NCI-H226 (cell line): ENCODE measurements at places on chromosomes 7 and 10.
A peak's percentile ranks its signal among the peaks of the same experiment; 100 is the strongest.

- no peak for DNase-seq
These were observed 385.0 kb downstream of the NXPH1 start for GRCh38 chr7:8818406-8818805.

DNA sequence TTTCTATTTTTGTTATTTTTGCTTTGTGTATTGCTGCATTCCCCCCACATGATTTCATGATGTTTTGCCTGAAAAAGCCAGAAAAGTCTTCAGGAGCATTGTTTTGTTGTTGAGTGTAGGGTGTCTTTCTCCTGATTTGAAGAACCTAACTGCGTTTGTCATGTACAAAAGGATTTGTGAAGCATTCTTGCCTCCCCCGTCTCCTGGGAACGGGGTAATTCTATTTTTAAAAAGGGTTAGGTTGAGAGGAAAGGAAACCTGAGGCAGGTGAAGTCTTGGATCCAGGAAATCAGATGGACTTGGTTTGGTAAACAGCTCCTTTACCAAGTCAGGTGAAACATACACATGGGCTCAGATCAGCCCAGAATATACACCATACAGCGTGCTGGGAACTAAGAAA lies 26.0 kb upstream of the BTBD16 start:
- no peak for DNase-seq

- DNase-seq = no peak
These were observed 35.6 kb downstream of the PLAU start for GRCh38 chr10:73946253-73947145.

GRCh38 chr7:32539366-32539765 lies 44.1 kb downstream of the AVL9 start:
- DNase-seq = no peak

GRCh38 chr10:95792211-95792780 lies 36.3 kb downstream of the ENTPD1 start:
- DNase-seq = no peak

DNA sequence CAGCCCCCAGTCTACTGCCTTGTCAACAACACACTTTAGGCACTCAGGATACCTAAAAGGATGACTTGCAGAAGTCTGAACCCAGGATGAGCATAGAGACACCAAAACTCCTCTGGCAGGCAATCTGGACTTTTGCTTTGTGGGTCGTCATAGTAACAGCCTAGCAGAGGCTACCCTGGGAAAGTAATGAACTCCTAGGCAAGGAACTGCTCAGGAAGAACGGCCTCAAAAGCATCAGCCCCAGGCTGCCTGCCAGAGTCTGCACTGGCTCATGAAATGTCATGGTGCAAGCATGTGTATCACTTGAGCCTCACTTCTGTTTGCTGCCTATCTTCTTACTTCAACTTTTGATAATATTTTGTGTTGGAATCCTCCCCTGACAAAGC lies 715.1 kb downstream of the GRID1 start:
- no peak for DNase-seq

- DNase-seq = no peak
These were observed 200.6 kb downstream of the PTEN start for GRCh38 chr10:88063861-88064557.

DNA sequence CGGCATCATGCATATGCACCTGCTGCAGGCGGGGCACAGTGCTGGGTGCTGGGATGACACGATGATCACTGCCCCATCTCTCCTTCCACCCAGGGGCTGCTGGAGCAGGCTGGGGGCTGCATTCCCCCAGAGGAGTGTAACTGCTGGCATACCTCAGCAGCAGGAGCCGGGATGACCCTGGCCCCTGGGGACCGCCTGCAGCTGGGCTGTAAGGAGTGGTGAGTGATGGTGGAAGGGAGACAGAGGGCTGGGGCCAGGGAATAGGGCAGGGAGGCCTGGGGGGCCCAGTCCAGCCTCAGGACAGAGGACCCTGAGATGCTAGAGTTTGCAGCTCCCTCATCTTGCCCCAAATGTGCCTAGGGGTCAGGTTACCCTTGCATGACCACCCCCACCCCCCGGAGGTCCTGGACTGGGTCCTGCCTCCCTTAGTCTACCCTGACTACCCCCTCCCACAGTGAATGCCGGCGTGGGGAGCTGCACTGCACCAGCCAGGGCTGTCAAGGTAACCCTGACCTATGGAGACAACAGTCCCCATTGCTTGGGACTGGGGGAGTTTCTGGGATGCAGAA lies 14.5 kb upstream of the ZNF862 start:
- no peak for DNase-seq

- DNase-seq = no peak
These were observed 46.3 kb downstream of the LBX1 start for GRCh38 chr10:101182936-101183335.

DNA sequence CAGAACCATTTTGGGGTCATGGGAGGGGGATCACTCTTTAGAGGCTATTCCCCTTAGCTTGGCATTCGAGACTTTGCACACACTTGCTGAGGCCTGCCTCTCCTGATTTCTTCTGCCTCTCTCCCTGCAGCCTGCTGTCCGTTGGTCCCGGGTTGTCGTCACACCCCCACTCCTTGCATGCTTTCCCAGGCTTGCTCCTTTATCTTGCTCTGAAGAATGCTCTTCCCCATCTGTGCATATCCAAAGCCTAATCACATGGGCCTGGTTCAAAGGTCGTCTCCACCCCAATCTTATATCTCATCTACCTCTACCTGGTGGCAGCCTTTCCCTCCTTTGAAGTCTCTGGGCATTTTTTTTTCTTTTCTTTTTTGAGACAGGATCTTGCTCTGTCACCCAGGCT lies 24.3 kb upstream of the EMX2 start:
- DNase-seq = no peak

GRCh38 chr7:40551685-40552576 lies 417.1 kb downstream of the SUGCT start:
- DNase-seq = peak; percentile 91

DNA sequence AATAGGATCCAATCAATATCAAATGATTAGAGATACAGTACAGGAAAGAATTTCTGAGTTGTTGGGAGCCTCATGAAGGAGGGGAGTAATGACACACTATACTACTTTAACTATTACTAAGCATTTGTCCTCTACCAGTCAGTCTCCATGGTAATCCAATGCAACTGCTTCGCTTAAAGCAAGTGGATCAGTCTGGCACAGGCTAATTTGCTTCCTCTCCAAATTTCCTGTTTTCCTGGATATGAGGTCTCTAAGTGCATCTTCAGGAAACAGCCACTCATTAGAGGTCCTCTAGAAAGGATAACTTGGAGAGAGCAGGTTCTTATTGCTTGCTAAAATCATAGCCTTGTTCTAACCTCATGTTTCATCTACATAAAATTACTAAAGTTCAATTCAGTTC lies 8.4 kb upstream of the SEPTIN7 start:
- peak; percentile 26 for DNase-seq

GRCh38 chr7:45720989-45721388 lies 146.8 kb downstream of the ADCY1 start:
- DNase-seq = no peak

- peak; percentile 26 for DNase-seq
These were observed 119.5 kb downstream of the BAMBI start for GRCh38 chr10:28796606-28797512.

- no peak for DNase-seq
These were observed 65.9 kb downstream of the PRKCQ start for GRCh38 chr10:6514180-6514579.

DNA sequence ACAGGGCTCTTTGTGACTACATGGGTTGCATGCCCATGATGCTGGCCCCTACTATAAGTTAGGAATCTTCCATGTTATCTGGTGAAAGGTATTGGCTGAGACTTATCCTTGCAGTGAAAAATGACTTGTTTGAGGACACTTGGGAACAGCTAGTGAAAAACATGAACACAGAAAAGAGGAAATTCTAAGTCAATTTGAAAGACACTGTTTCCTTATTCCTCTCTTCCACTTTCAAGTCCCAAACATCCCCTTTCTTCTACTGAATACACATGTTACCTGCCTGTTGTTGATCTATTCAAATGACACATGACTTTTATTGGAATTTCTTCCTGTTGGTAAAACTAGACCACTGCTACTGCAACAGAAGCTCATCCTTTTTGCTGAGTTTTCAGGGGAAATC lies 29.5 kb upstream of the PRKCQ start:
- no peak for DNase-seq

- DNase-seq = no peak
These were observed 558.9 kb downstream of the SH2D4B start for GRCh38 chr10:81096558-81096957.

DNA sequence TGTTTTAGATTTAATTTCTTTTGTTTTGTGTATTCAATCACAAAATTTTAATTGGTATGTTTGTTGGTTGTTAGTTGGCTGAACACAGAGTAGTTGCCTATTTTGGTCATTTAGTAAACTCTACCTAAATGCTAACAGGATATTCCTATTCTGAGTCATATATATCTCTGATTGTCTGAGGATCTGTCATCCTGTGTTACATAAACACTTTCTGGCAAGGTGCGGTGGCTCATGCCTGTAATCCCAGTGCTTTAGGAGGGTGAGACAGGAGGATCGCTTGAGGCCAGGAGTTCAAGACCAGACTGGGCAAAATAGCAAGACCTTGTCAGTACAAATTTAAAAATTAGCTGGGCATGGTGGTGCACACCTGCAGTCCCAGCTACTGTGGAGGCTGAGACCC lies 178.6 kb downstream of the PLCE1 start:
- DNase-seq = peak; percentile 42

- DNase-seq = no peak
These were observed 14.3 kb downstream of the MMS19 start for GRCh38 chr10:97483921-97484320.

DNA sequence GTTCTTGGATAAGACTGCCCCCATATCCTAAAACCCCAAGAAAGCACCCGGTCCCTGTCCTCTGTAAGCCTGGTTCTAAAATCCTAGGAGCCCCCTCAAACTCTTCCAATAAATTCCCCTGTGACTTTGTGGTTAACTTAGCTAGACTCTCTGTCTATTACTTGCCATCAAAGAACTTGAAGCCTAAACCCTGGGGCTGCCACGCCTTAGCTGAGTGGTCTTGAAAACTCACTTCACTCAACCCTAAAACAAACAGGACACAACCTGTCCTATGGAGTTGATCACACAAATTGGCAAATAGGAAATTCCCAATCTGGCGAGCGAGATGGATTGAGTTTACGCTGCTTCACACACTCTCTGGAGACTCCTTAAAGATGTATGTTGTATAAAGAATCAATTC lies 191.4 kb upstream of the SVIL start:
- no peak for DNase-seq

GRCh38 chr10:91214911-91215310 lies 5.6 kb upstream of the PCGF5 start:
- no peak for DNase-seq

DNA sequence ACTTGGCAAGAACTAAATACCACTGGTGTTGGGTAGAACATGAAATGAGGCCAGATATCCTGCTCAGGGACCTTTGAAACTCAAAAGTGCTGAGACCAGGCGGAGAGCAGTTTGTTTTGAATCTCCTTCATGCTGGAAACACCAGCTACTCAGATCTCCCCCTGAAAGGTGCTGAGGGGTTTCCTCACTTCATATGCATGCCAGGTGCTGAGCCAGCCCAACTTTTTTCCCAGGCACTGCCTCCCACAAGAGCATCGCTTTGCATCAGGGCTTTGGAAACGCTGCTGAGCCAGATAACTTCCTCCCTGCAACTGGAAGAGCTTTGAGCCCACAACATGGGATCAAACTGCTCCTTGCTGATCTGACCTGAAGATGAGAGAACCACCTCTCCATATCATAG lies 13.7 kb downstream of the NPTX2 start:
- DNase-seq = no peak

GRCh38 chr7:4888161-4888560 lies 4.6 kb upstream of the RADIL start:
- no peak for DNase-seq

DNA sequence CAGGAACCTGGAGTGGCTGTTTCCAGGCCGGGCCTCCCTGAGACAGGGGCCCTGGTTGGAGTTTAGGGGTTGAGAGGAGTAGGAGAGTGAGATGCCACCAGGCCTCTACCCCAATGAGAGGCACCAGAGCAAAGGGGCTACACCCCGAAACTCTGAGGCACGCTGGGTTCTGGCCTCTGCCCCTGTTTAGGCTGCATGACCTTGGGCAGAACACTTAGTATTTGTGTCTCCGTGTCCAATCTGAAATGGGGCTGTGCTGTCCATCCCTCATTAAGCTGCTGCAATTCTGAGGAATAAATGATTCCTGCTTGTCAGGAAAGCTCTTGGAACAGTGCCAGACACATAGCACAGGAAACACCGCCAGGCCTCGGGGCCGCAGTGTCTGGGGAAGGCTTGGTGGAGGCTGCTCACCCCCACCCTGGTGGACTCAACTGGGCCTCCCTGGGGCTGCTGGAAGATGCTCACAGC lies 40.5 kb upstream of the SAMD8 start:
- no peak for DNase-seq

DNA sequence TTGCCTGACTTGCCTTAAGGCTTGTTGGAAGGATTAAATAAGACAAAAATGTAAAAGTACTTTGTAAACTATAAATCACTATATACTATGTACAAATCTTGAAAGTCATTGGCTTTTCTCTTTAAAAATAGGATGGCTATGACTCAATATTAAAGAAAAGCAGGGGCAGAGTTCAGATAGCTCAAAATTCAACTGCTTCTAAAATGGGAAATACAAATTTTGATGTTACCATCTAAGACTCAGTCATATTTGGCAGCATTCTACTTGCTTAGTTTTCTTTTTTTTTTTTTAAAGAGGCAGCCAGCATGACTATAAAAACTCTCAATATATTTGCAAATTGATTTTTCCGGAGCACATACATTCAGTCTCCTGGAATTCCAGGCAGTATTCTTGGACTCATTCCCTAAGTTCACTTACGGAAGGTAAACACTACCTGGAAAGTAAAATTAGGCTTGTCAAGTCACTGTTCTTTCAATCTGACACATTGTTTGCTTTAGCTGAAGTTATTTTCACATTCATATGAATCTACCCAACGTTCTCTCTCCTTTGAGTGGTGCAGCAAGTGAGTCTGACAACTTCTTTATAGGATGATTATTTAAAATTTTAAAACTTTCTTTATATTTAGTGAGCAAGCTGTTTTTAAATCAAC lies 133.8 kb upstream of the CCDC6 start:
- DNase-seq = no peak

DNA sequence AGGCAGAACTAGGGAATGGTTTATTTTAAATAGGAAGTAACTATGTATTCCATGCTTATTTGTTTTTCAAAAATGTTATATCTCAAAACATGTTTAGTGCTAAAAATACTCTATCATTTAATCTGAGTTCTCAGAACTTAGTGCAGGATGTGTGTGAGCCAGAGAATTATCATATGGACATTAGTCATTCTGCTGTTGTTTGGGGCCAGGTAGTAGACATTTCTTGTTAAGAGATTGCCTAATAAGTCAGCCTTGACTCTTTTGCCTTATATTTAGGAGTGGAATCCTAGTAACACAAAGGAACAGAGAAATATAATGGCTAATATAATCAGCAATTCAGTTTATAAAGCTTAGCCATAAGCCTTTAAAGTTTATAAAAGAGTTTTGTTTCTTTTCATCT lies 149.8 kb downstream of the CCSER2 start:
- DNase-seq = peak; percentile 25

GRCh38 chr7:71976645-71977044 lies 435.5 kb downstream of the CALN1 start:
- no peak for DNase-seq

GRCh38 chr7:29467193-29467926 lies 96.3 kb upstream of the PRR15 start:
- DNase-seq = no peak

GRCh38 chr10:128499956-128500355 lies 373.7 kb upstream of the MKI67 start:
- DNase-seq = no peak
